ENCODE measurements at places on chromosomes 13 and 19.

GRCh38 chr13:48993150-48993549 lies 17.4 kb downstream of the FNDC3A start:
- DNase-seq, result no peak

- DNase-seq, result no peak
Measured at GRCh38 chr13:44032802-44033201, 153.1 kb downstream of the LACC1 start.

GRCh38 chr13:21413013-21413412 lies 46.1 kb downstream of the ZDHHC20 start:
- no peak for DNase-seq

- peak; percentile 62 for DNase-seq
Measured at GRCh38 chr19:47707135-47707925, 5.9 kb upstream of the EHD2 start.

DNA sequence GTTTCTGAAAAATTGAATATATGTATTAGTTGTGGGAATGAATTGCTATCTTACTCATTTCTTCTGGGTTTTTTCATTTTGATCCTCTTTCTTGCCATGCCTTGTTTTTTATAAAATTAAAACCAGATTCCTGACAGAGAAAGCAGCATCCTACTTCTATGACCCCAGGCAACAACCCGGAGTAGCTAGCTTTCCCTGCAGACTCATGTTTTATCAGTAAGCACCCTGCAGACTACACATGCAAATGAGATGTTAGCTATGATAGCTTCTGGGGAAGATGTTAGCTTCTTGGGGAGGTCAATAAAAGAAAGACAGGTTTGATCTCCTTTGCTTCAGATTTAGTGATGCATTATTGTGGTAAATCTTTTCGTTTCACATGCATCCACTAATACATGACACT lies 1598.6 kb downstream of the SLITRK5 start:
- peak; percentile 14 for DNase-seq

Data from SK-N-DZ (cell line).